ENCODE measurements at places on chromosomes 1 and 21. TPM values are rescaled to one million over a fixed set of nuclear protein-coding genes. Genes with fewer than 3 reads are reported as not detected.

DNA sequence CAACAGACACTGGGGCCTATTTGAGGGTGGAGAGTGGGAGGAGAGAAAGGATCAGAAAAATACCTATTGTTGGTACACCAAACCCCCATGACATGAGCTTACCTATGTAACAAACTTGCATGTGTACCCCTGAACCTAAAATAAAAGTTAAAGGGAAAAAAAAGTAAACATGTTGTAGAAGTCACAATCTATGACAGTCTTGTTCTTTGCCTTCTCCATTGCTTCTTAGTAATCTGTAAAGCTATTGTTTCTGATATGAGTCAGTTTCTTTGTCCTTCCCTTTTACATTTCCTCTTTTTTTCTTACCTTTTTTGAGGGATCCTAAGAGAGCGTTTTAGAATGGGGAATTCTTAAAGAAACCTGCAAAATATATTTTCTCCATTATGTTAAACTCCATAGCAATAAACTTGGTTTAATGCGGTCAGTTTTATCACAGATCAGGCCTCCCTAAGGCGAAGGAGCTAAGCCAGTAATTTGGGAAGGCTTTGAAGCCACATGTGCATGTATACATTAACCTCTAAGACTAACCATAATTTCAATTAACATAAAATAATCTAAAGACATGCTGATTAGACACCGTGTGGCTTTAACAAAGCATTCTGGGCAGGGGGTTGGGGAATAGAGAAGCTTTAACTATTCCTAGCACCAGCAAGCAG lies 77.8 kb upstream of the C1orf105 start:
- DNase-seq = no peak

- DNase-seq = peak; percentile 52
Observed at GRCh38 chr1:119331190-119331515, 37.4 kb upstream of the HAO2 start.

- DNase-seq = no peak
Observed at GRCh38 chr1:94120570-94120901, 412 bp downstream of the ABCA4 start.

DNA sequence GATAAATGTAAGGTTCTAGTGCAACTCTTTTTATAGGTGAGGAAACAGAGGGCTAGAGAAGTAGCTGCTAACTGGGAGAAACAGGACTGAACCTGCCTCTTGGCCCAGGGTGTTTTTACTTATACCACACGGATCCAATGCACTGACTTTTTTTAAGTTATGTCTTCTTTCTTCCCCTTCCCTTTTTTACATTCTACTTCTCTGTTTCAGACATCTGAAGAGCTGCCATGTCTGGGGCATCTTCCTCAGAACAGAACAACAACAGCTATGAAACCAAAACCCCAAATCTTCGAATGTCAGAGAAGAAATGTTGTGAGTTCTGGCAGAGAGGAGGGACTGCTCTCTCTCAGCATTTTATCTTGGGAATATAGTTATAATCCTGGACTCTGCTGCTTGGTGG lies 1.4 kb downstream of the PFKFB2 start:
- DNase-seq = no peak

GRCh38 chr1:99645203-99645602 lies 710 bp upstream of the PALMD start:
- DNase-seq = no peak

DNA sequence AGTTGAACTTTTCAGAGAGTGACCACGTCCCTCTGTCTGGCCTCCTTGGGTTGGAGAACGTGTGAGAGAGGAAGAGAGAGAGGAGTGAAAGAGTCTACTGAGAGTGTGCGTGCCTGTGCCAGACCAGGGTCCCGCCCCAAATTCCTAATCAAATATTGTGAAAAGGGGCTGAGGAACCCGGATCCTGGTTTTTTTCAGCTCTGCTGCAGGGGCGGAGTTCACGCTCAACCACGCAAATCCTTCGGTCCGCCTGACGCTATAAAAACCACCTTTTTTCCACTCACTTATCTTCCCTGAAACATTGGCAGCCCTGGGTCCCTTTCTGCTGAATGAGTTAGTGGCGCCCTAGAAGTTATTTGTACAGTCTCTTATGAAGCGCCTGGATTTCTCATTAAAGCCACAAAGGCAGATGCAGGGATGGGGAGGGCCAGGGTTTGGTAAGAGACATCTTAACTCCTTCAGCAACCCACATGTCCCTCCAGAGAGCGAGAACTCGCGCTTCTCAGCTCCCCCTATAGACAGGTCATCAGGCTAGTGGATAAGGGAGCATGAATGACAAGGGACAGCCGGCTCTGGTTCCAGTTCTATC lies at the start of gene FMOD:
Gene FMOD (minus strand): TSS at position 86 of the 589 bp plus-strand sequence. CDS start 2,852 bp downstream, outside the sequence.
- DNase-seq = peak; percentile 56

- DNase-seq = no peak
Observed at GRCh38 chr1:37931102-37931360, 15.8 kb downstream of the INPP5B start.

The TRAF5 gene
- polyA plus RNA-seq = 32.5 TPM

DNA sequence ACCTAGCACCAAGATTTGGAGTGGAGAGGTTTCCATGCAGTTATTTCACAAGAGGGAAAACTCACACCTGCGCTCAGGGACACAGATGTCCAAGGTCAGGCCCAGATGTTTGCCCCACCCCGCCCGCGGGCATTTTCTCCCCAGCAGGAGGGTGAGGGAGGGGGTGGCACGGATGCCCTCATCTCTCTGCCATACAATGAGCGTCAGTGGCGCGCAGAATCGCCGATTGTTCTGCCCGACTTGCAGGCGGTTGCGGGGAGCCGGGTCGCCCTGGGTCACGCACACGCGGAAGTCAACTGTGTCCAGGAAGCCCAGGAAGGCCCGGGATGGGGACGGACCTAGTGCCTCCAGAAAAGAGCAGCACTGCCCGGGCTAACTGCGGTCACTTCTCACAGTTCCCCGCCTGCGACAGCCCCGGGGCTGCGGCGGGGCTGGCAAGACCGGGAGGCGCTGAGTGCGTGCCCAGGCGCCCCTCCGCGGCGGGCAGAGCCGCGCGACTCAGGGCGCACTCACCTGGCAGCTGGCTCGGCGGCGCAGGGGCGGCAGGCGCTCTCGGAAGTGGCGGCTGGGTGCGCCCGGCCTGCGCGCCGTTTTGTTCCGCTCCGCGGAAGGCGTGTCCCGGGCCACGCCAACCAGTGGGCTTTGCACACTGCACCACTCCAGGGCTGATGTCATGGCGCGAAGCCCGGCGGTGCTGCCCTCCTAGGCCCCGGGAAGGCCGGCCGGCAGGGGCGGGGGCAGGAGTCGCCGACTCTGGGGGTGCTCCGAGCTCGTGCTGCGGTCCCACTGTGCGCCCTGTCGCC lies at the start of gene CSRP1:
Gene CSRP1 (minus strand): TSS at position 567 of the 803 bp plus-strand sequence. CDS start 10,820 bp downstream, outside the sequence.
- DNase-seq = peak; percentile 76

GRCh38 chr1:57276918-57277317 lies 146.9 kb downstream of the DAB1 start:
- DNase-seq = no peak

- DNase-seq = no peak
Observed at GRCh38 chr21:43004926-43005325, 30.6 kb downstream of the PKNOX1 start.

The WDR3 gene
- 29.1 TPM for polyA plus RNA-seq

The SNRNP40 gene
- polyA plus RNA-seq = 41.0 TPM

- DNase-seq = no peak
Observed at GRCh38 chr1:212477680-212478466, 45.2 kb downstream of the NENF start.

- no peak for DNase-seq
Observed at GRCh38 chr1:66245691-66246090, 288.3 kb upstream of the SGIP1 start.

The OR2T1 gene
- polyA plus RNA-seq = not detected

DNA sequence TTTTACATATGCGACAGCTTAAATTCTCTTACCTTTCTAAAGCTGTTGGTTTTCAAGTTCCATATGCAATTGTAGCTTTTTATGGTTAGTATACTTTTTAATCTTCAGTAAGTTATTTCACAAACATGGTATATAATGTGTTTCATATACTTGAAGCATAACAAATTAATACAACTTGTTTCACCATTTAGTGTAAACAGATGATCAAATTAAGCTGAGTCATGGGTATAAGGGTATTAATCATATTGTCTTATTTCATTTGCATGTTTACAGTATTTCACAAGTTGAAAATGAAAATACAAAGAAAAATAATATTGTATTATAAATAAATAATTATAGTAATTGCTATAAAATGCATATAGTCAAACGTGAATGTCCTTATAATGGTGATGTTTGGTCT lies 92.1 kb downstream of the PTPRC start:
- DNase-seq = no peak

- DNase-seq = no peak
Observed at GRCh38 chr1:167784876-167785550, 63.2 kb downstream of the MPZL1 start.

The DCDC2B gene
- polyA plus RNA-seq = 0.91 TPM

DNA sequence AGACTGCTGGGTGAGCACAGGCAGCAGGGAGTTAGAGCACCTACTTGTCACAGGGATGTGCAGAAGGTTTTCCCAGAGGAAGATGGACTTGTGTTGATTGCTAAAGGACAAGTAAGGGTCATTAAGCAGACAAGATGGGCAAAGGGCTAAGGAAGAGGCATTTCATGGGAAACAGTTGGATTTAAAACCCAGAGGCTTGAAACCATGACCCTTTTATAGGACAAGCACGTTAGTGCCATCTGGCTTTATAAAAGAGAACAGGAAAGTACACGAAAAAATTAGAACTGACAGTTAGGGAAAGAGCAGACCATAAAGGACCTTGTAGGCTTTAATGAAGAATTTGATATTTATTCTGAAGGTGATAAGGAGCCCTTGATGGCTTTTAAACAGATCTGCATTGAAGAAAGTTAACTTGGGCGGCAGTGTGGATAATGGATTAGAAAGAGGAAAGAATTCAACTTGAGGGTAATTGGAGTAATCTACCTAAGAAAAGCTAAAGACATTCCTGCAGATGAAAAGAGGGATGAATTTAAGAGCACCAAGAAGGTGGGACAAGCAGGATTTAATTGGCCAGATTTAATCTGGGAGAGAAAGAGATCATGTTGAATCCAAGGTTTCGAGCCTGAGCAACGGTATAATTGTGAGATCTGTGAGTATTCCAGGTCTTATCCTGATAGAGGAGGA lies 68.6 kb downstream of the ZC3H11B start:
- peak; percentile 55 for DNase-seq

GRCh38 chr1:118907466-118907865 lies 80.7 kb downstream of the TBX15 start:
- DNase-seq = no peak

The HSD11B1 gene
- polyA plus RNA-seq = not detected

- DNase-seq = peak; percentile 81
Observed at GRCh38 chr1:21254335-21254951, 35.8 kb downstream of the ECE1 start.

The CASQ2 gene
- 1,031 TPM for polyA plus RNA-seq

The GUCA2B gene
- not detected for polyA plus RNA-seq

- no peak for DNase-seq
Observed at GRCh38 chr1:32863218-32863880, 7.4 kb downstream of the FNDC5 start.

DNA sequence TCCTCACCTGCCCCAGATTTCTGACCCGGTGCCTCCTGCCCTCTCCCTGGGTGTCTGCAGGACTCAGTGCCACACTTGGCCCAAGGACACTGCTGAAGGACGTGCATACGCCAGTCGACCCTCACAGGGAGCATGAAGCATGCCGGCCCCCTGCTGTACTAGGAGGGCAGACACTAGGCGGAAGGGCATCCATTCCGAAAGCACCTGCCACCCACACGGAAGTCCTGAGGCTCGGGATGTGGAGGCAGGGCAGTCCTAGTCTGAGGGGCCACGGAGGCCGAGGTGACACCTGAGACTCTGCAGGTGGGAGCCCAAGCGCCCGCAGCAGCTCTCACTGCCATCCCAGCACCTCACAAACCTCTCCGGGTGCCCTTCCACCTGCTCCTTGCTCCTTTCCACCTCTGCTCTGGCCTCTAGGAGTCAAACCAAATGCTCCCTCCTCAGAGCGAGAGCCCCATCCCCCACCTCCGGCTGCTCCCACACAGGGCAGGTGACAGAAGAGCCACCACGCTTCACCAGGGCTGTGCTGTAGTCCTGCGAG lies 2.4 kb downstream of the NPHP4 start:
- no peak for DNase-seq

DNA sequence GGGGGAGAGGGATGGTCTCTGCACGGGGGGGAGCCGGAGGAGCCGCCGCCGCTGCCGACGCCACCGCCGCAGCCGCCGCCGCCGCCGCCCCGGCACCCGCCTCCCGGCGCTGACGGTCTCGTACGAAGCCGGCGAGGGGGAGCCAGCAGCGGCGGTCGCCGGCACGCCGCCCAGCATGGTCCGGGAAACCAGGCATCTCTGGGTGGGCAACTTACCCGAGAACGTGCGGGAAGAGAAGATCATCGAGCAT lies 311 bp downstream of the SPEN start:
- no peak for DNase-seq

- no peak for DNase-seq
Observed at GRCh38 chr1:94032637-94033036, 88.3 kb downstream of the ABCA4 start.

The FAM151A gene
- 0.21 TPM for polyA plus RNA-seq

DNA sequence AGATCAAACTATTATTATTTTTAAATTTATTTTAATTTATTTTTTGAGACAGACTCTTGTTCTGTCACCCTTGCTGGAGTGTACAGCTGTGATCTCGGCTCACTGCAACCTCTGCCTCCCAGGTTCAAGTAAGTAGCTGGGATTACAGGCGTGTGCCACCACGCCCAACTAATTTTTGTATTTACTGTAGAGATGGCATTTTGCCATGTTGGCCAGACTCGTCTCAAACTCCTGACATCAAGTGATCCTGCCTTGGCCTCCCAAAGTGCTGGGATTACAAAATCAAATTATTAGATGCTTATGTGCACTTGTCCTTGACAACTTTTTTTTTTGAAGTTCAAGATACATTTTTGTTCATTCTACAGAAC lies 15.4 kb downstream of the LIN9 start:
- DNase-seq = no peak

DNA sequence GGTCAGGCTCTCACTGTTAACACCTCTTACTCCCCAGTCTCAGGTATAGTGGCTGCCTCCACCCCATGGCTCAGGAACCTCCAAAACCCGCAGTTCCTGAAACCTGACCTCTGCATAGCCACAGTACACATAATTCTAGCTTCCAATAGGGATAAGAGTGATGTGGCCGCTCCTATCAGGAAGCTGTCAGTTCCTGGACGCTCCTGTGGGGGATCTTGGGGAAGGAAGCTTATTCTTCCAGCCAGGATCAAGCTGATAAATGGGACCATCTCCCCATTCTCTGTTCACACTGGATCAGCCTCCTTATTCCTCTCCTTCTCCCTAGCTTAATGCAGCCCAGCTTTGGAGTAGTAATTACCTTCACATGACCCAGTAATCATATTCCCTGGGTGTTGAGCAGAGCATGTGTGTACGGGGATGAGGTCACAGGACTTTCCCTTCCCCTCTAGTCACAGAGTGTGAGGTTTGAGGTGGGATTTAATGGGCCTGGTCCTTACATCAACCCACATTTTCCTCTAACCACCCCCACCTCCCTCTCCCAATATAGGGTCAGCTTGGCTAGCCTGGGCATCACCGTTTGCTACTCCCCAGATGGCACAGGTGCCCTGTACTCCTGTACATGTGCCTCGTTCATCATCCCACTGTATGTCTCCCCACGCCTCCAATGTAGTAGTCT lies 7.0 kb upstream of the POU3F1 start:
- DNase-seq = no peak

- peak; percentile 4 for DNase-seq
Observed at GRCh38 chr1:187244623-187245022, 415.9 kb downstream of the PLA2G4A start.

GRCh38 chr1:42933060-42933586 lies 25.5 kb downstream of the SLC2A1 start:
- DNase-seq = no peak

The COL11A1 gene
- polyA plus RNA-seq = 125 TPM
